ENCODE measurements at places on chromosomes 5 and 9. TPM values are rescaled to one million over a fixed set of nuclear protein-coding genes. Genes with fewer than 3 reads are reported as not detected.

DNA sequence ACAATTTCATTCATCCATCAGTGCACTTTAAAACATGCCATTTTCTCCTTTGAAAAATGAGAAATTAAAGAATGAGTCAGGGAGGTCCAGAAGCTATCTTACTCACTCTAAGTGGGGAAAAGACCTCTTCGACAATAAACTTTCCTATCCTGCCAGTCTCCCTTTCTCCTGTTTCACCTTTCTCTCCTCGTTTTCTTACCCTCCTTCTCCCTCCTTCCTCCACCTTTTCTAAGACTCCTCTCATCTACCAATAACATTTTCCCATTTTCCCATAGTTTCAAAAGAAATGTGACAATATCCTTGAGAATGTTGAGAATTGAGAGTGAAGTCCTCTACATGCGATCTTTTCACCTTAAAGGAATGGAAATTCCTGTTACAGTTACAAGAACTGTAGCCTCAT, 450.5 kb upstream of the GRAMD2B start:
- no peak for DNase-seq

HACD4 gene
- 5.4 TPM for total RNA-seq

GRCh38 chr5:150134198-150134588, 21.5 kb downstream of the PDGFRB start:
- no peak for DNase-seq

GRCh38 chr5:93593476-93594131, 10.6 kb downstream of the NR2F1 start:
- DNase-seq = no peak

- peak; percentile 19 for DNase-seq
These were observed 33.9 kb downstream of the PSMB7 start for GRCh38 chr9:124381170-124381945.

PCA3 gene
- not detected for total RNA-seq

DNA sequence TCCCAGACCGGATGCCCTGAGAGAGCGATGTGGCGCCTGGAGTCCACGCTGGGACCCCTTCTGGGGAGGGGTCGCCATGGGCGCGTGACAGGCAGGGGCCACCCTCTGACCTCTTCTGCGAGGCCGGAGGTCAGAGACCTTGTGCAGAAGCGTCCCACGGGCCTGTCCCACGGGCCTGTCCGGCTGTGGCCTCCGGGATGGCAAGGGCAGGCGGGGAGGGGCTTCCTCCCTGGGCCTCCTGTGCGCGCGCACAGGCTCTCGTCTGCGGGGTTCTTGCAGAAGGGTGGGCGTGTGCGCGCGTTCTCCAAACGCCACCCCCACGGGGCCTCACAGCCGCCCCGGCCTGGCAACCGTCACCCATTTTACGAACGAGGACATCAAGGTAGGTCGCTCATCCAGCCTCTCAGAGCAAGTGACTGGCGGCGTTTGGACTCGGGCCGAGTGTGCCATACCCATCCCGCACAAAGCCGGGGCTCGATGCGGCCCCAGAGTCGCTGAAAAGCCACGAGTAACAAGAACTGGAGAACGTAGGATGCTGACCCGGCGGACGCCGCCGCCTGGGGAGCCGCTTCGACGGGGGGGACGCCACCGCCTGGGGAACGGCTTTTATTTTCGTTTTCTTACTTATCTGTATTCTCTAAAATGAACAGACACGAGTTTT, 897 bp downstream of the AHRR start:
- no peak for DNase-seq

TRIO gene
- 95.9 TPM for total RNA-seq

DNA sequence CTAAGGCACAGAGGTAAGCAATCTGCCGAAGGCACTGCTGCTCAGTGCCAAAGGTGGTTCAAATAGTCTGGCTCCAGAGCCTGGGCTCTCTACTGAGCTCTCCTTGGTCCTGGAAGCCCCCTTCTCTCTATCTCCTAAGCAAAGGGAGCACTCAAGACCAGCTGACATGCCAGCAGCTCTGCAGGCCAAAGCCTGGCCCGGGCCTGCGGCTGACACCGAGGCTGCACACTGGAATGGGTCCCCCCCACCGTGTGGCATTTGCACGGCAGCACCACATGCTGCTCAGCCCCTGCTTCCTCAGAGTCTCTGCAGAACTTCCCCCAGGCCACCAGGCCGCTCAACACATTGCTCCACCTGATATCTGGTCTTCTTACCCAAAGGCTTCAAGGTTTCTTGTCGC, 57.8 kb upstream of the GOLPH3 start:
- no peak for DNase-seq

- DNase-seq = no peak
These were observed 15.7 kb upstream of the RNF180 start for GRCh38 chr5:64149857-64150521.

DNA sequence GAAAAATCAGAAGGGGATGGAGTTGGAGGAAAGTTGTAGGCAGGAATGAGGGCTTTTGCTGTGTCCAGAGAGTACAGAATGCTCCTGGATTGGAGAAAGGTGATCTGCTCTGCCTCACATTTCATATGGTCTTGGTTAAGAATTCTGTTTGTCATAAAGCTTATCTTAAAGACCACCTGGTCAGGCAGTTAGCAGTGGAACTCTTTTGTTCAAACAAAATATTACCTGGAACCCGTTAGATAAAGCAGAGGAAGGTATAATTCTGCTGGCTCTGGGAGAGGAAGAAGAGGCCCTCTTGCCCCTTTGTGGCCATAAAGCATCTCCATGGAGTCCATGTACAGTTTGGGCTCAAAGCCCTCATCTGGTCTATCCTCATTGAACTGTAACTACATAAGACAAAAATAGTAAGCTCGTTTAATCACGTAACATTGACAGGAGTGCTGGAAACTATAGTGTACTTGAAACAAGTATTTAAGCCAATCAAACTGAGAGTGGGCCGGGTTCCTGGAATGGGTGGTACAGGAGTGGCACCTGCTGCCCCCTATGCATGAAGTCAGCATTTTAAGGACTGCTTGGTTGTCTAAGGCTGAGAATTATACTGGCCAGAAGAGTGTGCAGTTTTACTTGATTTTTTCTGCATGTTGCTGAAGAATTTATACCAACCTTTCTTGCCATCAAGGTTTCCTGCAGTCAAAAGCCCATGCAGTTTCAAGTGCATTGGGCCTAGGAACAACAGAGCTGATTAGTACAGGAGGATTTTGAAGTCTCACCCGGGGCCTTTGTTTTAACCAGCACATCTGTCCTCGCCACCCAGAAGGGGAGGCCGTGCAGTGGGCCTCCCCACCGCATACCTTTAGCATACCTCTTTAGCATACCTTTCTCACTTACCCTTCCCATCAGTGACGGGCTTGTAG, 39.9 kb downstream of the STXBP1 start:
- DNase-seq = no peak

DNA sequence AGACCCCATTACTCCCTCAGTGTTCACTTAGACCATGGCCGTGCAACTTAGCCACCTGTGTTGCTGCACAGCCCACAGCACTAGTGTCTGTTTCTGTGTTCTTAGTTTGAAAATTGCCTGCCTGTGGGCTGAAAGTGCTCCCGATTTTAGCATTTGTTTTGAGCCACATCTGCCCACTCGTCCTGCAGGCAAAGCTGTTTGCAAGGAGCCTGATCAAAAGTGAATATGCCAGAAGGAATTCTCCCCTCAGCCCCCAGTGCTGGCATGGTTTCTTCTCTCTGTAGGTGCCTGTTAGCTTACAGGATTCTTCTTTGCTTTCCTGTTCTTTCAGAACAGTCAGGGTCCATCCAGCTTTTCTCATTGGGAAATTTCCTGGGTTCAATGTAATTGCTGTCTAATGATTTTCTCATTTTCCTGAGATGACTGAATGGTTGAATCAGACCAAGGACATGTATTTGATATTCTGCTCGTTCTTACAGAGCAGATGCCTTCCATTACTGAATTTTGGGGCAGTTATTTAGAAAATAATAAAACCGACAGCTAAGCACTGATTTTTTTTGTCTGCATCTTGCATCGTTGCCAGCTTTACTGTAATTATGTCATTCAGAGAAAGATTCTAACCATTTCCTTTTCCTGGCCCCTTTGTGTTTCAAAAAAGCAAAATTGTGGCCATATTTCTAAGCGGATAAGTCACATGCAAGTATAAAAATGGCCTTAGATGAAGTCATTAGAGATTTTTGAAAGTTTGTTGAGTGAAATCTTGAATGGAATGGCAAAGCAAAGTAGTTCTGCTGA, 111.1 kb upstream of the CKMT2 start:
- DNase-seq = no peak

DNA sequence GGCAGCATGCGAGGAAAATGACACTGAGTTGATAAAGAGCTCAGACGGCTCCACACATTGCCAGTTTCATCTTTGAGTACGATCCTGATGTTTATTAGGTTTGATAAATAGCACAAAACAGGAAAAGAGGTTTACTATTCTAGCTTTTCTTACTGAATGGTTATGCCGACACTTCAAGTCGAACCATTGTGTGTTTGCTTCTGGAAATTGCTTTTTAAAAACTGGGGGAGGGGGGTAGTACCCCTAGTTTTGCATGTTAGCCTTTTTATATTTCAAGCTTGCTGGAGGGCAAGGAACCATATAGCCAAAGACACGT, 5.2 kb downstream of the PTCH1 start:
- DNase-seq = no peak

FAM221B gene
- not detected for total RNA-seq

DNA sequence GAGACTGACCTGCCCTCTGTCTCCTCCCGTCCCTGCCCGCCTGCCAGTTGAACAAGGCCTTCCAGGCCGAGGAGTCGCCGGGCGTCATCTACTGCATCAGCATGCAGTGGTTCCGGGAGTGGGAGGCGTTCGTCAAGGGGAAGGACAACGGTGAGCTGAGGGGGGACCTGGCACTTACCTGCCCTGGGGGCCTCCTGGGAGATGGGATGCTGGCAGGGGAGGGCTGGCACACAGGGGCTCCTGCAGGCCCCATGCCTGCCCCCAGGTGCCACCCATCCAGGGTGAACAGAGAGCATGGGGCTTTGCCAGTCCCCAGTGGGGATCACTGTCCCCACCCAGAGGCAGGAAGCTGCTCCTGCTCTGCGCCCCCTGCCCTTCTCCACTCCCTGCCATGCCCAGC, 43.0 kb downstream of the USP20 start:
- no peak for DNase-seq

CNTNAP3B gene
- 4.5 TPM for total RNA-seq

DNA sequence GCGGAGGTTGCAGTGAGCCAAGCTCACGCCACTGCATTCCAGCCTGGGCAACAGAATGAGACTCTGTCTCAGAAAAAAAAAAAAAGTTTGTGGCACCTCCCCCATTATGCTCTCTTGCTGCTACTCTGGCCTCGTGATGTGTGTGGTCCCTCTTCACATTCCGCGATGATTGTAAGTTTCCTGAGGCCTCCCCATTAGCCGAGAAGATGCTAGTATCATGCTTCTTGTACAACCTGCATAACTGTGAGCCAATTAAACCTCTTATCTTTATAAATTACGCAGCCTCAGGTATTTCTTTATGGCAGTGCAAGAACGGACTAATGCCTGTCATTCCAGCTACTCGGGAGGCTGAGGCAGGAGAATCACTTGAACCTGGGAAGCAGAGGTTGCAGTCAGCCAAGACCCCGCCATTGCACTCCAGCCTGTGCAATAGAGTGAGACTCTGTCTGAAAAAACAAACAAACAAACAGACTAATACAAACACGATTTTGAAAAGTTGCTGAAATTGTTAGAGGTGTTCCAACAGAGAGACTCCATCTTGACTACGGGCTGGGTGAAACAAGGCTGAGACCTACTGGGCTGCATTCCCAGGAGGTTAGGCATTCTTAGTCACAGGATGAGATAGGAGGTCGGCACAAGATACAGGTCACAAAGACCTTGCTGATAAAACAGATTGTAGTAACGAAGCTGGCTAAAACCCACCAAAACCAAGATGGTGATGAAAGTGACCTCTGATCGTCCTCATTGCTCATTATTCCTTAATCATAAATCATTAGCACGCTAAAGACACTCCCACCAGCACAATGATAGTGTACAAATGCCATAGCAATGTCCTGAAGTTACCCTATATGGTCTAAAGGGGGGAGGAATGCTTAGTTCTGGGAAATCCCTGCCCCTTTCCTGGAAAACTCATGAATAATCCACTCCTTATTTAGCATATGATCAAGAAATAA, 8.3 kb upstream of the AFF4 start:
- DNase-seq = peak; percentile 39

GRCh38 chr5:170875811-170876210, 14.0 kb downstream of the RANBP17 start:
- DNase-seq = no peak

GRCh38 chr9:123339666-123340510, 16.1 kb upstream of the CRB2 start:
- peak; percentile 23 for DNase-seq

- DNase-seq = no peak
These were observed 15.8 kb downstream of the SLC25A48 start for GRCh38 chr5:135850231-135850630.

DMRT3 gene
- total RNA-seq = not detected

GGTA1 gene
- total RNA-seq = not detected

GRCh38 chr5:158845941-158846340, 253.8 kb downstream of the EBF1 start:
- DNase-seq = no peak

- DNase-seq = peak; percentile 84
These were observed 73.8 kb upstream of the IL17B start for GRCh38 chr5:149452665-149453617.

DNA sequence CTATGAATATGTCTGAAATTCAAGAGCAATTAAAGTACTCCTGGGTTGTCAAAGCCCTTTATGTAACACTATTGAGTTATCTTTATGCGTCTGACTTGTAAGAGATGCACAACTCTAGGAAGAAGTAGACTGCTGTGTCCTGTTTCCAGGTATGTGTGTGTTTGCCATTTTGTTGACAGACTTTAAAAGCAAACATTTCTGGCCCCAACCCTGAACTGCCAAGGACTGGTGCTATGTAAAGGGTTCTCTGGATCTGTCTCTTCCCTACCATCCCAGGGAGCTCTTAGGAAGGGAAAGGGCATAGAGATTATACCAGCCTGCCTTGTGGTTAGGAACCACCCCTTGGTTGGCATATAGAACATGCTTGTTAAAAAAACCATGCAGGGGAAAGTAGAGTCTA, 12.1 kb downstream of the SLC22A5 start:
- no peak for DNase-seq

GRCh38 chr5:113546703-113547183, 33.2 kb downstream of the YTHDC2 start:
- DNase-seq = peak; percentile 43

- DNase-seq = no peak
These were observed 49.7 kb downstream of the C9 start for GRCh38 chr5:39314591-39314990.

EIF4E1B gene
- total RNA-seq = not detected

GRCh38 chr5:79032031-79032695, 37.3 kb downstream of the DMGDH start:
- no peak for DNase-seq

- DNase-seq = no peak
These were observed 511.0 kb upstream of the RIOK2 start for GRCh38 chr5:97694091-97694490.
